ENCODE measurements at places on chromosomes 3 and 15. TPM values are rescaled to one million over a fixed set of nuclear protein-coding genes. Genes with fewer than 3 reads are reported as not detected.

DNA sequence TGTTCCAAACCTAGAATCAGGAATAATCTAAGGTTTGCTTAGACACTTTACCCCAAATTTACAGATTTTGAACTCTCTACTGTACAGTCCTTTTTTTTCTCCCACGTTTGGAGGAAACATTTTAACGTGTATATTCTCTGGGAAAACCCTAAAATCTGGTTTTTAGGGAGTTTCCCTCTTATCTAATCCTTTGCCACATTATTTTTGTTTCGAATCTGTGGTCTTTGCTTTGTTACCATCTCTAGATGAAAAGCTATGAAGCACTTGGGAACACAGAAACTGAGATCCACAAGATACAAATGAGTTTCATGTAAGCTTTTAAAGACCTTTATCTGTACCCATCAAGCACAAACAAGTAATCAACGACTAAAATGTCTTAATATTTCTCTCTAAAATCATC is 41.3 kb downstream of the PLD1 start:
- no peak for DNase-seq

Gene ACAN
- under 0.01 TPM for total RNA-seq

GRCh38 chr3:186315581-186316354 is 46.3 kb downstream of the DGKG start:
- DNase-seq, result peak; percentile 97

DNA sequence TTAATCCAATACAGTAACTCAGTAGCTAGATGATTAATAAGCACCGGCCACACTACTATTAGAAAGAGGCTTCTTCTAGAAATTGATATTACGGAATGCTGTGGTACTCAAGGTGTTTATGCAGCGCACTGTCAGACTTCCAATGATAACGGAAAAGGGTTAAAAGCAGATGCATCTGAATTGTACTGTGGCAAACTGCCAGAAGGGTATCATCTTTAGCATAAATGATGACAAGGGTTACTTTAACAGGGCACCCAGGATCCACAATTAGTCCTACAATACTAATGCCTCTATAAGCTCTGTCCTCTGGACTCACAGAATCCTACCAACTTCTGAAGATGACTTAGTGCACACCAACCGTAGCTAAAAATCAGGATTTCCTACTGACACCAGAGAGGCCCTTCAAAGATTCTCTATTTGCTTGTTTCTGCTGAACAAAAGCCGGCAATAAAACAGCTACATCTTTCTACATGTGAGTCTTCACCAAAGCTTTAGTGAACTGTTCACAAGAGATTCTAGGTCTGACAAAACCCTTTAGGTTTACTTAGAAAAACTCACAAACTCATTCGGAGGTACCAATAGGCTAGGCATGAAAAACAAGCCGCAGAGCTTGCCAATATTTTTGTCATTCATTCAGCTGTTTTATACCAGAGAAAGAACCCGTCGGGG is 7.1 kb downstream of the SATB1 start:
- no peak for DNase-seq

Gene TTLL13
- total RNA-seq, result not detected

Gene KY
- total RNA-seq, result under 0.01 TPM

Gene GDPGP1
- total RNA-seq, result 6.2 TPM

- no peak for DNase-seq
Observed at GRCh38 chr15:78004222-78004727, 73.2 kb downstream of the TBC1D2B start.

All from fibroblast of lung (primary cell).